ENCODE measurements at places on chromosomes 1 and 21.

DNA sequence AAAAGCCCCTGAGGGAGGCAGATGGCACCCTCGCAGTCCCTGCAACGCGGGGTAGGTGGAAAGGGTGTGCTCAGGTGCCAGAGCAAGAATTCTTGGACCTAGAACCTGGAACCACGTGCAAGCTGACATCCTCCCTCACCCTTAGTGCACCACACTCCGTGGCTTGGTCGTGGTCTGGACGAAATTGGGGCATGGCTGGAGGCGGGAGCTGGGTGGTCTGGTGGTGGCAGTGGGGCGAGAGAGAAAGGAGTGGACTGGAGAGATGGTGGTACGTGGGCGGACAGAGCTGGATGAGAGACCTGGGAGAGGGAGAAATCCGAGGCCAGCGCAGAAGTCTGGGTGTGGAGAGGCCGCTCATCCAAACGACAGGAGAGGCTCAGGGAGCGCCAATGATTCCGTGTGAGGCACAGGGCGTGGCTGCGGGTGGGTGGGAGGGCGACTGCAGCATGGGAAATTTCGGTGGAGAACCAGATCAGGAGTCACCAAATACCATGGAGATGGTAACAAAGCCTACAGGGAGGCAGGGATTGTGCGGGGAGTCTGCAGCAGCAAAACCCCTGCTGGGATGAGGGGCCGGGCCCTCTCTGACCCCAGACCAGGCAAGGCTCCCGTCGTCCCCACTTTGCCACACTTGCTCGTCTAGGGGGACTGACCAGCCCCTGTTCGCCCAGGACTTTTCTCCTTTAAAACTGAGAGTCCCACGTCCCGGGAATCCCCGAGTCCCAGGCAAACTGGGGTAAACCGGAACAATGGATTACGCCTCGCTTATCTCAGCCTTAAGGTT, 31.9 kb downstream of the CDCP2 start:
- DNase-seq, result no peak

GRCh38 chr1:247447162-247447909, 10.6 kb downstream of the OR2B11 start:
- no peak for DNase-seq

DNA sequence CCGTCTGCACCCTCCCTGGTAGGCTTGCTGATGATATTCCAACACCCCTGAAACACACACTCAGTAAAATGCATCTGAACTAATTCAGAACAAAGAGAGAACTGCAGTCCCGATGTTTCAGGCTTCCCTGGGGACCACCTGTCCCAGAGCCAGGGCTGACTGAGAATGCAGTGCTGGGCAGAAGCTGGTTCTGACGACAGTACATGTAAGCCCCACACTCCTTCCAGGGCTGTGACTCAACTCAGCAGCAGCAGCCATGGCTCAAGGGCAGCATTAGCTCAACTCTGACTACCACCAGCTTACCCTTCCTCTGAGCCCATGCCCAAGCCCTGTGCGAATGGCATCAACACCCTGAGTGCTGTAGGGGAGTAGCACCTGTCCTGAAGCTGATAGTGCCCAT, 56.4 kb upstream of the SIPA1L2 start:
- no peak for DNase-seq

DNA sequence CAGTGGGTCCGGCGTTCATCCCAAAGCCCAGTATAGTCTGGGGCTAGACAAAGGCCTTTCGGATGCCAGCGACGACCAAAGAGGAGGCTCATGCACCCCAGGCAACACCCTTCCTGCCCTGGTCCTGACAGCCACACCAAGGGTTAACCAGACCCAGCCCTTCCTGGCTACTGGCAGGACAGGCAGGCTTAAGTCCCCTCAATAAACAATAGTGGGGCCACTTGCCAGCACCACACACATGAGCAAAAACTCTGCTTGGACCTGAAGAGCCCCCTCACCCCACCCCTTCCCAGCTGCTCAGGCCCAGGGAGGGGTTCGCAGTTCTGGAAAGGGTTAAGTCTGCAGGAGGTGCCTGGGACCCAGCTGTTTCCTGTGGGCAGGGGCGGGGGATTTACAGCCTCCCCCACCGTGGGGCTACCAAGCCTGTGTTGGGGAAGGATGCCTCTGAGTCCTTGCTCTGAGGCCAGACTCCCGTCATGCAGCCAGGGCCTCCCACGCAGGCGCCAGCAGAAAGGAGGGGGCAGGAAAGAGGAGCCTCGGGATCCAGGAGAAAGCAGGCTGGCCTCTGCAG, 18.2 kb downstream of the PHLDA3 start:
- no peak for DNase-seq

DNA sequence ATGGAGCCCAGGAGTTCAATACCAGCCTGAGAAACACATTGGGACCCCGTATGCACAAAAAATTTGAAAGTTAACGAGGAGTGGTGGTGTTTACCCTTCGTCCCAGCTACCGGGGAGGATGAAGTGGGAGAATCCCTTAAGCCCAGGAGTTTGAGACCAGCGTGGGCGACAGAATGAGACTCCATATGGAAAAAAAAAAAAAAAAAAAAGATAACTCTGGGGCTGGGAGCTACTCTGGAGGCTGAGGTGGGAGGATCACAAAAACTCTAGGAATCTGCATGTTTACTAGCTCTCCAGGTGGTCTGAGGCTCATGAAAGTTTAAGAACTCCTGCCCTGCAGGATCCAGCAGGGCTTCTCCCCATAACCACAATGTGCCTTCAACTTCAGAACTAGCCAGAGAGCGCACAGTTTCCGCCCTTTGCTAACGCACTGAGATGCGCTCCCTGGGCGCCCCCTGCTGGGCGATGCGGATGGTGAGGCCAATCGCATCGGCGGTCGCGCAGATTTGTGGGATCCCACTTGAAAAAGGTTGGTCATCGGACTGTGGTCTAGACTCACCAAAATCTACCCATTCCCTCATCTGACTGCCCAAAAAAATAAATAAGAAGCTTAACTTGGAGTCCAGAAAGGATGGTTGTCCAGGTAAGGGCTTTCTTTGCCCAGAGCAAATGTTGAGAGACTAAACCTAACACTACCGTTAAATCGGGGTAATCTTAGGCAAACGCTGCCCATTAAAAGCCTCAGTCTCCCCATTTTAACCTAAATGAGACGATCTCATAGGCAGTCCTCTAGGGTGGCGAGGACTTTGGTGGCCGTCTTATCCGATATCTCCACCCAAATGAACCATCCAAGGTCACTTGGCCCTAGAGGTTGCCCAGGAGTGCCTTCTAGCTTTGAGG, 8.8 kb downstream of the ZNF683 start:
- DNase-seq, result no peak

- DNase-seq, result no peak
Measured at GRCh38 chr1:93989601-93990000, 80.4 kb upstream of the GCLM start.

DNA sequence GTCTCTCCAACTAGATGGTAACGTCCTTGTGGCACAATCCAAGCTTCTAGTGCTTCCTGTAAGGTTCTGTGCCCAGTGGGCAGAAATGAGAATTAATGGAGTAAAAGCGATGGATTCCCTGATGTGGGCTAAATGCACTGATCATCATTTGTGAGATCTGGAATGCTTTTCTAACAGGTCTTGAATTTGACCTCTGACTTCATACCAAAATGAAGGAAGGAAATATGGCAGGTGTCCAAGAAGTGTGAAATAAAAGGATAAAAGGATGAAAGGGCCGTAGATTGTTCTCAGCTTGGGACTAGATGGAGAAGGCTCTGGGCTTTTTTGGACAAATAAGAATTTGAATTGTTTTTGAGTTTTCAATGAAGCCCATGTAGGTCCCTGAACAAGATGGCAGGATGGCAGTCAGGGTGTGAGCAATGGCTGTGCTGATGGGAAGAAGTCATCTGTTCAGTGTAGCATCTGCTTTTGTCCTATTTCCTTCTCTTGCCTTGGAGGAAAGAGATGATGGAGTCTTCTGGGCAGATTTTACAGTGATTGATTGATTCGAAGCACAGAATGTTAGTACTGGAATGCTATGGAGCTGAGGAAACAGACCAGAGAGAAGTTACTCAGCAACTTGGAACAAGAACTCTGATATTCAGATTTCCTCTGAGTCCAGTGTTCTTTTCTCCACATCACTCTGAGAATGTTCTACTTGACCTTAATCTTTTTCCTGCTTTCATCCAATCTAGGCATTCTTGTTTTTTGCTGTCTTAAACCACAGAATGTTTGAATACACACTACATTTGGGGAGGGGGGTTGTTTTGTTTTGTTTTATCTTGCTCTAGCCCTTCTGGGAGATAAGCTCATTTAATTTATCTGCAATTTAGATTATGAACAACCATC, 286.0 kb downstream of the HLX start:
- no peak for DNase-seq

- DNase-seq, result no peak
Measured at GRCh38 chr1:153238527-153238926, 21.0 kb upstream of the LORICRIN start.

- DNase-seq, result peak; percentile 93
Measured at GRCh38 chr1:3504151-3504821, 49.8 kb downstream of the ARHGEF16 start.

DNA sequence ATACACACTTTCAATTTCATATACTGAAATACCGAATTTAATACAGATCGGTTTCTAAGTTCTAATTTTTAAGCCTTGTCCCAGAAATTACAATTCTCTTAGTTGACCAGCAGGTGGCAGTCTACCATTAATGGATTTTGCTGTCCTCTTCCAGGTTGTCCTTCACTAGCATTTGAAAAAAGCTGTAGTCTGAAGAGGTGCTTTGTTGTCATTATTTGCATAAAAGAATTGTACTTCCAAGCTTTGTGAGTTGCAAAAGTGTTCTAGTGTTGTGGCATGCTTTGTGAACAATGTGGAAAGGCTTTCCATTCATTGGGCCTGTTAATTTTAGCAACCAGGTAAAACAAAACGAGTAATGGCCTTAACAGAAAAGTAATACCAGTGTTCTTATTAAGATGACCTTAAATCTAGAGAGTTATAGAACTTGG, 193.6 kb downstream of the RPS6KC1 start:
- DNase-seq, result no peak

GRCh38 chr1:221740993-221741702, 741 bp downstream of the DUSP10 start:
- DNase-seq, result no peak

DNA sequence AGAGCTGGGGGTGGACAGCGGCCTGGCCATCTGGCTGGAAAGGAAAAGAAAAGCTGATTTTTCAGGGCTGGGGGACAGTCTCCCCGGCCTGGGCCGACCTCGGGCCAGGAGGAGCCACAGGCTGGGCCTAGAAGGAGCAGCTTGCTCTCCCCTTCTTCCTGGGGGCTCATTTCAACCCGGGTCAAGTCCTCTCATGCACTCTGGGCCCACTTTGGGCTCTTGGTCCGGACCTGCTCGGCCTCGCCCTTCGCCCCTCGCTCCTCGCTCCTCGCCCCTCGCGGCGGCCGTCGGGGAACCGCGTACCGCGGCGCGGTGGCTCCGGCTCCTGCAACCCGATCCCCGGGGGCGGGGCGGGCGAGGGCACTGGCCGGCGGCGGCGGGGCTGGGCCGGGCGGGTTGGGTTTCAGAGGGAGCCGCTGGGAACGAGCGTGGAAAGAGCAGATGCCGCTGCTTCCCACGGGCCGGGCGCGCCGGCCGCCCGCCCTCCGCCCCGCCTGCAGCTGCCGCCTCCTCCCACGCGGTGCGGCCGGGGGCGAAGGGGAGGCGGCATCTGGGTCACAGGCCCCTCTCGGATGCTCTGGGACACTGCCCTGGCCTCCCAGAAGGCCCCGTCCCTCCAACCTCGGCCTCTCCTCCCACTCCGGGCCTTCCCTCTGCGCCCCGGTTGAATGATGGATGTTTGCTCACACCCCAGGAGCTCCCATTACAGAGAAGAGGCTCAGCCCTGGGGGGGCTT, 6.6 kb downstream of the HEYL start:
- no peak for DNase-seq

GRCh38 chr1:18239671-18240070, 132.1 kb downstream of the IGSF21 start:
- DNase-seq, result no peak
